BE2C (cell line): ENCODE measurements at places on chromosomes 6 and 20.

DNA sequence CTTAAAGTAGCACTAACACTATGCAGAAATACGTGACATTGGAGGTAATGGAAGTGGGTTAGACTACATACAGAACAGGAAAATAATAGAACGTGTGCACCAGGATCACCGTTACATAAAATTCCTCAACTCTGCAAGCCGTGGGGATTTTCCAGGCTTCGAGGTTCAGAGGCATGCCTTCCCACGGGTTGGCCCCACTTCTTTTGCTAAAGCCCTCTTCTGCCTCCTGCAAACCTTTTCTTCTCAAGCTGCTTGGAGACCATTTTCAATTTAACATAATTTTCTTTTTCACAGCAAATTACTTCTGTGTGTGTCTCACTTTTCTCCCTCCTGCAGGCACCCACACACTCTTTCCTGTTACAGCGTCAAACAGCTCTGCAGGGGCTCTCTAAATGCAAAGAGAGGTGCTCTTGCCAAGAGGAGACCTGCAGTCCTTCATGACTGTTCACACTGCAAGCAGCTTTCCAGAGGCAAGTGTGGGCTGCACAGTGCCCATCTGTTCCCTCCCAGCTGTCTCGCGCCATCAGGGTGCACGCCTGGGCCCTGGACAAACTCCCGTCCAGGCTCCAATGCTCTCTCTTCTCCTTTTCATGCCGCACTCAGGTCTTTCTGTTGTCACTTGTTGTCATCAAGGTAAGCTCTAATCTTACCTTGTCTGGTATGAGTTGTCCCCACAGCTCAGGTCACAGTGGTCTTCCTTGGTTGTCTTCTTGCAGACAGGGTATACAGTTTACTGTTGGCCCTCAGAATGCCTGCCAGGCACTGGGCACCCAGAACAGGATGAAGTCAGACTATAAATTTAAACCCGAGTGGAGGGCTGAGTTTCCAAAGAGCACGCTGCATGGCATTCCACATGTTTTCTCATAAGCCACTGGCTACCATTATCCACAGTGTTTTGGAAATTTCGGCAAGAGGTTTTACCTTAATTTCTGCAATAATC is 164.8 kb upstream of the GGTLC1 start:
- DNase-seq, result no peak

GRCh38 chr6:100503043-100503705 is 38.5 kb upstream of the SIM1 start:
- no peak for DNase-seq

GRCh38 chr6:53540129-53540692 is 4.7 kb downstream of the GCLC start:
- DNase-seq, result no peak

DNA sequence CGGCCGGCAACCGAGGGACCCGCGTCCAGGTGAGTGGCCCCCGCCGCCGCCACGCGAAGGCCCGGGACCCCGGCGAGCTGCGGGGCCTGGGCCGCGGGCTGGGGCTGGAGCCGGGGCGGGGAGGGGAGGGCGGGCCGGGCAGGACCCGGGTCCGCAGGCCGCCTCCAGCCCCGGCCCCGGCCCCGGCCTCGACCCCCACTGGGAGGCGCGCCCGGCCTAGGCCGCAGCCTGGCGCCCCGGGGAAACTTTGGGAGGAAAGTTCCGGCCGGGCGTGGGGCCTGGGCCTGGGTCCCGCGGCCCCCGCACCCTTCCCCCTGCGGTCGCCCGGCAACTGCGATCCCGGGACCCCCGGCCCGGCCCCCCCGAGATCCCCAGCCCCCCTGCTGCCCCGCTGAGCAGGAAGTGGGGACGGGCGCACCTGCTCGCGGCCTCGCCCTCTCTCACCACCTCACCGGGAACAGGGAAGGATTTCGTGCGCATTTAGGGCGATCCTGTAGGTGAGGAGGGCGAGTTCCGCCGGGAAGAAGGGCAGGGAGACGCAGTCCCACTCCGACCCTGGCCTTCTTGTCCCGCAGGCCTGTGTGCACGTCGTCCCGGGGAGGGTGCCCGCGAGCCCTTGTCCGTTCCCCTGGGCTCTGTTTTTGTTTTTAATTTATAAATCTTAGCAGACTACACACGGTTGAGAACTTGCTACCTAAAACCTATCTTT is 402 bp downstream of the OSBPL2 start:
- DNase-seq, result no peak

GRCh38 chr20:57013217-57013616 is 253.2 kb downstream of the BMP7 start:
- no peak for DNase-seq
